ENCODE measurements at places on chromosomes 3 and 15. TPM values are rescaled to one million over a fixed set of nuclear protein-coding genes. Genes with fewer than 3 reads are reported as not detected.

GRCh38 chr3:79521221-79521848, 246.5 kb downstream of the ROBO1 start:
- H3K4me1 ChIP-seq, result no peaks in the 10 kb centered on the region
- H3K4me3 ChIP-seq, result no peak overlapping the region
- no peaks in the 10 kb centered on the region for H3K27me3 ChIP-seq
- DNase-seq, result peak; percentile 35

DNA sequence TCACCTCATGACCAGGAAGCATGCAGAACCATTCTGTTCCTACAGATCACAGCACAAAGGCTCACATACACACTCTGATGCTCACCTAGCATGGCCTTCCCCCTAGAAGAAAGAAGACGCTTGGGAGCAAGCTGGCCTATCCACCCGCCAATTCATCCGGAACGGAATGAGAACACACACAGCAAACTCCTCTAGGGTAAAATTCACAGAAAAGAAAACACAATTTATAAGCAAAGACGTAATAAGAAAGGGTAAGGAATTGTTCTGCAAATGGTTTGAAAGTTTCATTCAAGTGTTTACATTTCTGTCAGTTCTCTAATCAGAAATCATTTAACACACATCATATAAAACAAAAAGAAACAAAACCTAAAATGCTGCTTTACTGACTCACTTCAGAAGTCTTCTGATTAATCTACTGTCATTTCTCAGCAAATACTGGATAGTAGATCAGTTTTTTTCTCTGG, 218.1 kb downstream of the OSBPL10 start:
- no peaks in the 10 kb centered on the region for H3K36me3 ChIP-seq
- H3K27ac ChIP-seq, result no peak overlapping the region
- no peaks in the 10 kb centered on the region for H3K27me3 ChIP-seq
- DNase-seq, result no peak
- no peak overlapping the region for H3K4me3 ChIP-seq
- H3K4me1 ChIP-seq, result peaks cover 7% of the 10 kb centered on the region

- H3K27me3 ChIP-seq, result peaks cover 20% of the 10 kb centered on the region
- no peaks in the 10 kb centered on the region for H3K36me3 ChIP-seq
- H3K4me1 ChIP-seq, result peaks cover 20% of the 10 kb centered on the region
- H3K4me3 ChIP-seq, result no peak overlapping the region
- H3K27ac ChIP-seq, result no peak overlapping the region
These were observed 99.2 kb upstream of the TRPM1 start for GRCh38 chr15:31200735-31201151.

- DNase-seq, result no peak
- H3K27me3 ChIP-seq, result no peaks in the 10 kb centered on the region
- 0 out of 3 replicates have a peak, but pooled peaks cover 4% of the 10 kb centered on the region for H3K36me3 ChIP-seq
- H3K4me1 ChIP-seq, result peaks cover 12% of the 10 kb centered on the region
These were observed 32.4 kb downstream of the SELENOT start for GRCh38 chr3:150635526-150635925.

DNA sequence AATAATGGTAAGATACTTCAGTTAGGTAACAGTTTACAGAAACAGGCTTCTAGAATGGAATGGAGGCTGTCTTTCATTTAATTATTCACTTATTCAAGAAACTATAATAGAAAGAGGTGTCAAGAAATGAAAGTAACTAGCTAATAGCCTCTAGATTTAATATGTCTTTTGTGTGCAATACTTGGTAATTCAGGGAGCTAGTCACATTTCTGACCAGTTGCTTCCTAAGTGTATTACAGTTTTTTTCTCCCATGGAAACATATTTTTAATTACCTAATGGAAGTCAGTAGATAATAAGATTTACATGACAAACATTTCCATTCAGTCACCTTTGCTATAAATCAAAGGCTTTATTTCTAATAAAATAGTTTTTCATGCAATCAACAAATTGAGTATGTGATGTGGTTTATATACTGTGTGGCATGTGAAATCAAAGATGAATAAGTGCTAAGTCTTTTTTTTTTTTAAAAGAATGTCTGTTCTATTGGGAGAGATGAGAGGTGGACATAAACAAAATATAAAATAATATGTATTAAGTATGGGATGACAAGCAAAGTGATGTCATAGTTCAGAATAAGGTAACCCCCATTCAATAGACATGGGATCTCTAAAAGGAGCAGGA, 985.7 kb downstream of the SQOR start:
- no peaks in the 10 kb centered on the region for H3K27me3 ChIP-seq
- H3K4me1 ChIP-seq, result no peaks in the 10 kb centered on the region
- no peaks in the 10 kb centered on the region for H3K36me3 ChIP-seq
- DNase-seq, result no peak
- no peak overlapping the region for H3K27ac ChIP-seq

DNA sequence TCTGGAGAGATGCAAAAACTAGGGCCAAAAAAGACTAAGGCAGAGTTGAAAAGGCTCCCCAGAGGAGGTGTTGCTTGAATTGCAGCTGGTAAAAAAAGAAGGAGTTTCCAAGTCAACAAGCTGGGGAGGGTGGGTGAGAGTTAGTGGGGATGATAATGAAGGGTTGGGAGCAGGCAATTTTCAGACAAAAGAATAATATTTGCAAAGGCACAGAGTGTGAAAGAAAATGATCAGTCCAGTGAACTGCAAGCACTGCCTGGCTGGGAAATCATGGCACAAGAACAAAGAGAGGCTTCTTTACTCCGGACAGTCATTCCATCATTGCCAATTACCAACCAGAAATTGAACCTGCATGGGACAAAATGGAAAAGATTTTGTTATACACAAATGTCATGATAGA, 42.2 kb downstream of the C3orf85 start:
- H3K27ac ChIP-seq, result no peak overlapping the region
- no peaks in the 10 kb centered on the region for H3K4me1 ChIP-seq
- no peaks in the 10 kb centered on the region for H3K27me3 ChIP-seq
- H3K36me3 ChIP-seq, result no peaks in the 10 kb centered on the region
- DNase-seq, result no peak
- H3K4me3 ChIP-seq, result no peak overlapping the region

DNA sequence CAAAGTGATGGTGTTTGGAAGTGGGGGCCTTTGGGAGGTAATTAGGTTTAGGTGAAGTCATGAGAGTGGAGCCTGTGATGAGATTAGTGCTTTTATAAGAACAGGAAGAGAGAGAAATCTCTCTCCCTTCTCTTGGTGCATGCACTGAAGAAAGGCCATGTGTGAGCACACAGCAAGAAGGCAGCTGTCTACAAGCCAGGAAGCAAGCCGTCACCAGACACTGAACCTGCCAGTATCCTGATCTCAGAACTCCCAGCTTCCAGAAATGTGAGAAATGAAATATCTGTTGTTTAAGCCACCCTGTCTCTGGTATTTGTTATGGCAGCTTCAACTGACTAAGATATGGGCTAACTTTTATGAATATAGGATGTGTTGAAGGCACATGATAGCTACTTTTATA, 72.6 kb downstream of the REC114 start:
- no peaks in the 10 kb centered on the region for H3K4me1 ChIP-seq
- H3K27ac ChIP-seq, result no peak overlapping the region
- no peak overlapping the region for H3K4me3 ChIP-seq
- H3K36me3 ChIP-seq, result no peaks in the 10 kb centered on the region
- no peaks in the 10 kb centered on the region for H3K27me3 ChIP-seq

DNA sequence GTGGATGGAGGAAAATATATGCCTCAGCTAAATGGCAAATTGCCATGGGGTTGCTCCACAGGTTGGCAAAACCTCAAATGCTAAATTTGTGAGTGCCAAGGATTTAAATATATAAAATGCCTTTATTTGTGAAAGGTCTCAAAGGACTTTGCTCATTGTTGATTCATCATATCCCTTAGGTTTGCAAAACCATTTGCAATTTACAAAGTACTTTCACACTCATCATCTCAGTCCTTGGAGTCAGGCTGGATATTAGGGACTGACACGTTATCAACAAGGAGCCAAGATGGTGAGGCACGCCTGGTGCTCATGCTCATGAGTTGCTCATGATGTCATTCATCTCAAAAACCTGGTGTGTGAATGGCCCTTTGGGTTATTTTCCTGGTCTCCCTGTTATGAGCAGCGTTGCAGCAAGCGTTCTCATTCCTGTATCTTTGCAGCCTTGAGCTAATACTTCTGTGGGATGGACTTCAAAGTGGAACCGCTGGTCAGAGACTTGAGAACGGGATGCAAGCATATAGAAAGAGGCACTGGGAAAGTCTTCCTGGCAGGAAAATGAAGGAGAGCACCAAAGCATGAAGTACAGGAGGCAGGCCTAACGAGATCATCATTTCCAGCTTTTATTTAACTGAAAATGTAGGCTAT, 66.0 kb downstream of the MYO1E start:
- no peak overlapping the region for H3K27ac ChIP-seq
- H3K27me3 ChIP-seq, result no peaks in the 10 kb centered on the region
- no peak for DNase-seq
- no peak overlapping the region for H3K4me3 ChIP-seq
- peaks cover 25% of the 10 kb centered on the region for H3K4me1 ChIP-seq

DNA sequence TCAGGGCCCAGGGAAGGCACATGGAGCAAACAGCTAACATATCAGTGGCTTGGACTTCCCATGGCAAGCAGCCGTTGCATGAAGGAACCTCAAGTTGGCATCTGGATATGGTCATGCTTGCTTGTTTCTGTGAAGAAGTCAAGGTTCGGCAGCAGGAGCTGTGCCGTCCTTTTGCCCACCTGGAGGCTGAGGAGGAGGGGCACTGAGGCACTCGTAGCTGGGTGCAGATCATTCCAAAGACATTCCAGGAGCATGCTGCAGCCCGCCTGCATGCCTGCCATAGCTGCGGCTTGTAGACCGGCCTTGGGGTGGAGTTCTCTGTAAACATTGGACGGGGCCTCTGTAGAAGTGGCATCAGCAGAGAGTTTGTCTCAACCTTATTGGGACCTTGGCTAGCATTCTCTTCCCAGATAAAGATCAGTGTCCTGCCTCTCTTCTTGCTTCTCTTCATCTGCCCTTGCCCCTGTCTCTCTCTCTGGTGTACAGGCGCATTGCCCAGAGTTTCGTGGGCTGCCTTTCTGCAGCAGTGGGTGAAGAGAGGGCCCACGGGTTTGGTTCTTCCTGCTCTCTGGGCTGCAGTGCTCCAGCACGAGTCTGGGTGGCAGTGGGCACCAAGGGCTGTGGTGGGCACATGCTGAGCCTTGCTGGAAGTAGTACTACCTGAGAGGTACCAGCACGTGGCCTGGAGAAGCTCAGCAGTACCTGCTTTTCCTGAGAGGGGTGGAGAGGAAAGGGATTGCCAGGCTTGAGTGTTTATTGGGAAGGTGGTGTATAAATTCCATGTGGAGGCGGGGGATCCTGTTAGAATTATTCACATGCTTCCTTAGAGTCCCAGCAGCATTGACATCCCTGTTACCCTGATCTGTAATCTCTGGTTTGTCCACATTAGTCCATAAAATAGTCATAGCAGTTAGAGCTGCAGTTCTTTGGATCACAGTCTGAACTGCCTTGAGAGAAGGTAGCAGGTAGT, 49.4 kb downstream of the CHCHD6 start:
- H3K4me3 ChIP-seq, result no peak overlapping the region
- H3K27me3 ChIP-seq, result no peaks in the 10 kb centered on the region
- H3K27ac ChIP-seq, result no peak overlapping the region
- H3K4me1 ChIP-seq, result peaks cover 19% of the 10 kb centered on the region
- DNase-seq, result peak; percentile 59

- DNase-seq, result no peak
- H3K36me3 ChIP-seq, result no peaks in the 10 kb centered on the region
- H3K4me3 ChIP-seq, result no peak overlapping the region
- no peaks in the 10 kb centered on the region for H3K27me3 ChIP-seq
These were observed 156.4 kb downstream of the NTRK3 start for GRCh38 chr15:88100181-88100580.

GRCh38 chr3:188196232-188196990, 42.5 kb downstream of the LPP start:
- H3K27ac ChIP-seq, result no peak overlapping the region
- H3K4me3 ChIP-seq, result no peak overlapping the region
- H3K4me1 ChIP-seq, result peaks cover 21% of the 10 kb centered on the region
- no peaks in the 10 kb centered on the region for H3K27me3 ChIP-seq
- DNase-seq, result no peak

- no peak overlapping the region for H3K27ac ChIP-seq
- H3K27me3 ChIP-seq, result no peaks in the 10 kb centered on the region
- no peak overlapping the region for H3K4me3 ChIP-seq
- no peak for DNase-seq
- no peaks in the 10 kb centered on the region for H3K36me3 ChIP-seq
- no peaks in the 10 kb centered on the region for H3K4me1 ChIP-seq
These were observed 503.0 kb downstream of the EDEM1 start for GRCh38 chr3:5690490-5690889.

DNA sequence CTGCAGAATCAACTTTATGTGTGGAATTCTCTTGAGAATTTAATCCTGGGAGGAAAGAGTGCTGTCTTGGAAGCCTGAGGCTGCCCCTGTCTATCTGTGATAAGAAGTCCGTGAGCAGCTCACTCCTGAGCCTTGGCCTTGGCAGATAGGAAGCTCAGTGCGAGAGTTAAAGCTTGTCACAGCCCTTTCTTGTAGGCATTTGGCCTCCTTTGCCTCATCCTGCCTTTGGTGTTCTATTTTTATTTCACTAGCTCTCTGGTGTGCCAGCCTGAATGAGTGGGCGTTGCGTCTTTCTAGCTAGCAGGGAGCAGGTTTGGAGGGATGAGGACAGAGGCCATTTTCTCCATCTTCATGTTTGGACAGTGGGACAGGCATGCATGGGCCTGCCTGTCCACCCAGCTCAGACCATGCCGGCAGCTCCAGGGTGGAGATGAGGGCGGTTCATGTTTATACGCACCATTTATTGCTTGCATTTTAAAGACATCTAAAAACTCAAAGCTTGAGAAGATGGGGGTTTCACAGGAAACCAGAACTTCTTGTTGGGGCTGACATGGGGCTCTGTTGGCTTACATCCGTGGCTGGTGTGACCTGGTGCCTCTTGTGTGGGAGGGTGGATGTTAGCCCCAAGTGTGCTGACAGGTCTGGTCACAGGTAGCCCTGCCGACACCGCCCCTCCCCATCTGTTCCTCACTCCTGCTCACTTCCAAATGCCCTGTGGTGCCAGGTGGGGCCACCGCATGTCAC, 29.8 kb downstream of the IRAK2 start:
- H3K4me3 ChIP-seq, result no peak overlapping the region
- no peak for DNase-seq
- H3K27ac ChIP-seq, result peak overlapping the region; percentile 32
- 0 out of 2 replicates have a peak, but pooled peaks cover 2% of the 10 kb centered on the region for H3K36me3 ChIP-seq

DNA sequence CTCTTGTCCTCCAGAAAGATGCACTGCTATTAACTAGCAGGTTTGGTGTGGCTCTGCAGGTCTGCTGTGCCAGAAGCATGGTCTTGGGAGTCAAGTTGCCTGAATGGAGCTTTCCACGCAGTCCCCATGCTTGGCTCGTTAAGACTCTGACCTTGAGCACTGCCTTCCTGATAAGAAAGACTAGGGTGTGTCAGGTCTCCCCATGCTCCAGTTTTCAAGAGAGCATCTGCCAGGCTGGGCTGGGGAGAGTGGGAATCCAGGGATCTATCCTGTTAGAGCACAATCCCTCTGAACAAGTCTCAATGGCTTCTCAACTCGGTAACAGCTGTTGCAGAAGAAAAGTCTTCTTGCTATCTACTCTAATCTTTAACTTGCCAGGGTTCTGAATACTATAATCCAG, 98.2 kb downstream of the TJP1 start:
- no peak for DNase-seq
- H3K4me3 ChIP-seq, result no peak overlapping the region
- peaks cover 11% of the 10 kb centered on the region for H3K4me1 ChIP-seq

Gene ADGRG7
- total RNA-seq, result not detected

Gene KLHL40
- not detected for total RNA-seq

Gene FOXB1
- total RNA-seq, result not detected

Gene POTEB2
- total RNA-seq, result not detected

Gene WDR49
- total RNA-seq, result 0.04 TPM

Gene FNDC3B
- 110 TPM for total RNA-seq

Gene RASGRP1
- not detected for total RNA-seq

Gene DPP8
- total RNA-seq, result 34.8 TPM

Gene HCLS1
- total RNA-seq, result not detected

Gene MELTF
- 3.2 TPM for total RNA-seq

Gene SOX14
- total RNA-seq, result not detected

Gene DLEC1
- not detected for total RNA-seq

Gene GOLGA8T
- not detected for total RNA-seq

Gene PGBD4
- 1.3 TPM for total RNA-seq

Gene GOLGA8M
- total RNA-seq, result not detected

Gene RBPMS2
- not detected for total RNA-seq
